Stomach (tissue), 19 donors: ENCODE measurements at places on chromosomes 7 and 10. TPM values are rescaled to one million over a fixed set of nuclear protein-coding genes. Genes with fewer than 3 reads are reported as not detected.

GRCh38 chr10:72276013-72276387 lies 2.3 kb downstream of the DDIT4 start:
- H3K36me3 ChIP-seq: peaks cover 15% of the 10 kb centered on the region
- peak; percentile 81 for DNase-seq
- no peaks in the 10 kb centered on the region for H3K27me3 ChIP-seq
- H3K4me1 ChIP-seq: peaks cover 42% of the 10 kb centered on the region
- peak overlapping the region; percentile 96 for H3K4me3 ChIP-seq
- peak overlapping the region; percentile 92 for H3K27ac ChIP-seq

DNA sequence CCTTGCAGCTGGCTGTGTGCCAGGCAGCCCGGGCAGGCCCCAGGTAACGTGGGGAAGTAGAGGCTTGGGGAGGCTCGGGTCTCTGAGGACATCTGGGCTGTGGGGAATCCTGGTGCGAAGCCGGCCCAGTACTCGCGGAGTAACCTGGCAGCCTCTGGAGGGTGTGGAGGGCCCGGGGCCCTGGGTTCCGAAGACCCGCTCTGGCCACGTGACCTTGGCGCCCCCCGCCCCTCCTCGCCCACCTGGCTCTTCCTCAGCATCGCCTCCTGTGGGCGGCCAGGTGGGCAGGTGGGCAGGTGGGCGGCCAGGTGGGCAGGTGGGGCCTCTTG lies 143.1 kb downstream of the WDR37 start:
- no peaks in the 10 kb centered on the region for H3K36me3 ChIP-seq
- no peaks in the 10 kb centered on the region for H3K27me3 ChIP-seq

DNA sequence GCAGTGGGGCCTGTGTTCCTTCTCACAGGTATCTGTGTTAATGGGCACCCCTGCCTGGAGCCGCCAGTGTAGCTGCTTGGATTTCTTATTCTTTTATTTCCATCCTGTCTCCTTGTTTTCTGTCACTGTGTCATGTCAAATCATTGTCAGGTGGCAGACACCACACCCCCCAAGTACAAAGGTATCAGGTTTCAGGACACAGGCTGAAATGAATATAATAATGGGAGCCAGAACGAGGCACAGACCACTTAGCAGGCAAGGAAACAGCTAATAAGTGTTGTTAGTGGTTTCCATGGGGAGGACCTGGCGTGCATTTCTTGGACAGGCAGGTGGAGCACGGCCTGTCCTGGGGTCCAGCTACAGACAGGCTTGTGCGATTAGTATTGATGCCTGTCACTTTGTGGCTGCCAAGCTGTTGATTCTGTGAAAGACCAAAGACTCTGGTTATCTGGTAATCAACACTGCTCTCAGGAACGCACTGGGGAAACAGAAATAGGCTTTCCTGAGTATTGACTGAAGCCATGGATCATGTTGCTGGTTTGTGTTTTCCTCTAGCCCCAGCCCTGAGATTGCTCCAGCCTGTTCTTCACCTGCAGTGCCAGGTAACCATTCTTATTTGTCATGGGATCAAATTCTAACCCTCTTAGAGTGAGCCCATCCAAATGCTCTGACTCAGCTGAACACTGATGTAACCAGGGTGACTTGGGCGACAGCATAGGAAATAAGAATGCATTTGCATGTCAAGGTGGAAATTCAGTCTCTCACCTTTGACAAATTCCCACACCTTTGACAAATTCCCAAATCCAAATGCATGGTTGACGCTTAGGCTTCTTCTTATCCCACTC lies 1002.0 kb downstream of the LRMDA start:
- DNase-seq: peak; percentile 82
- peaks cover 16% of the 10 kb centered on the region for H3K4me1 ChIP-seq
- H3K36me3 ChIP-seq: no peaks in the 10 kb centered on the region
- no peak overlapping the region for H3K4me3 ChIP-seq

DNA sequence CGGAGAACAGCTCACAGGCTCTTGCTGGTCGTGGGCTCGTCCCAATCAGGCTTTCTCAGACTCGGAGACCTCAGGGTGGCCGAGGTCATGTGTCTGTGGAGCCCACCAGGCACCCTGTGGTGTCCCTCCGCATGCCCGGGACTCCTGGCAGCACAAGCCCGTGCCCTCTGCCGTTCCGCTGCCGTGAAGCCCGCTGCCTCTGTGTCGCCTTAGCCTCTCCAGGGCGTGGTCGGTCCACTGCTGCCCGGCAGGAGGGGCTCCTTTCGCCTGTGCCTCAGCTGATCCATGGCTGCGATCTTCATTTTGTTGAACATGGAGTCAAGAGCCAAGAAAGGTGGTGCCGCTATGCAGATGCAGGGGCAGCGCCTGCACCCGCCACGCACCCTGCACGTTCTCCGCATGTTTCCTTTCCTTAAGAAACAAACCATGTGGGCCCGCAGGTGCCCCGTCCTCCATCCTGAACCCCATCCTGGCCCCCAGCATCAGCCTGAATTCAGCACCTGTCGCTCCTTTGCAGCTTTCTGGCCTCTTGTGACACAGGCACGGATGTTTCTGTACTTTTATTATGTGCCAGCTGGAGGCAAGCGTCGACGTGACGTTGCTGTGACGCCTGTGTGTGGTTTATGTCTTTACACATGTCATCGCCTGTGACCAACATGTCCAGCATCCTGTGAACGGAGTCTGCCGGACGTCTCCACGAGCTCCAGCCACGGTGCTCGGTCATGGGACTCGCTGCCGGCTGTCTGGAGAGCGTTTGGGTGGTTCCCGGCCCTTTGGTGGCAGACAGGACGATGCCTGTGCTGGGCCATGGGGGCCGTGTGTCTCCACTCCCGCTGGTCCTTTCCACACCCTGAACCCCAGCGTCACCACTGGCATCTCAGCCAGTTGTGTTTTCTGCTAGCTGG lies 69.9 kb downstream of the NKX6-2 start:
- H3K27me3 ChIP-seq: no peaks in the 10 kb centered on the region
- DNase-seq: no peak
- H3K36me3 ChIP-seq: peaks cover 18% of the 10 kb centered on the region
- no peak overlapping the region for H3K4me3 ChIP-seq
- H3K4me1 ChIP-seq: peaks cover 12% of the 10 kb centered on the region
- H3K27ac ChIP-seq: no peak overlapping the region

The PNLIPRP3 gene
- not detected for total RNA-seq

The FEZF1 gene
- total RNA-seq: not detected

DNA sequence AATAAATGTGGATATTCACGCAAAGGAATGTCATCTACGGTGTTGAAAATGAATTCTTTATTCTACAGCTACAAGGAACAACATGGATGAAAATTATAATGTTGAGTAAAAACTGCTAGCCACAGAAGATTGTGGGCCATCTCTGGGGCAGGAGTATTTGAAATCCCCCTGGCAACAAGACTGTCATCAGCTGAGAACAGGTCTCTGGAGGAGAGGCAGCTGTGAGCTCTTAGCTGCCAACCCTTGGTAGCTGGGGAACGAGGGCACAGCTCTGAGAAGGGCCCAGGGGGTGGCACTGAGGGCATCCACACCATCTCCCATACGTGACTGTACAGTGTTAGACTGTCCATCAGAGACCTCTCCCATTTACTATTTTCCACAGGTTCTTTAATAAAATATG lies 340.1 kb upstream of the MGMT start:
- no peaks in the 10 kb centered on the region for H3K4me1 ChIP-seq
- H3K36me3 ChIP-seq: no peaks in the 10 kb centered on the region

The PKD2L1 gene
- total RNA-seq: not detected

DNA sequence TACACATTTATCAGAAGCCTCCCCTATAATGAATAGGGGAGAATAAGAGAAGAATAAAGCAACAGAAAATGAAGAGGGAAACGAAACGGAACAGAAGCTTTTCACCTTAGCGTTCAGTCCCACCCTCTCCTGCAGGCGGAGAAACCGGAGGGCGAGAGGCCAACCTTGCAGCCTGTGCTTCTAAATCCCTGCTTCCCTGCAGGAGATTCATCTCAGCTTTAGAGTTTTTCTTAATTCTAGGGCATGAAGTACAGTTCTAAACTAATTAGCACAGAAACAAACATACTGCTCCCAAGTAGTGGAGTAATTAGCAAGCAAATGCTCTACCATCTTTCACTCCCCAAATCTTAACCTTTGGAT lies 107.2 kb downstream of the CUBN start:
- H3K27me3 ChIP-seq: no peaks in the 10 kb centered on the region
- peaks cover 3% of the 10 kb centered on the region for H3K4me1 ChIP-seq

The NPC1L1 gene
- total RNA-seq: 1.1 TPM

GRCh38 chr7:130290745-130291144 lies 2.2 kb upstream of the CPA4 start:
- no peak overlapping the region for H3K27ac ChIP-seq
- no peaks in the 10 kb centered on the region for H3K4me1 ChIP-seq
- H3K27me3 ChIP-seq: no peaks in the 10 kb centered on the region
- no peaks in the 10 kb centered on the region for H3K36me3 ChIP-seq
- no peak overlapping the region for H3K4me3 ChIP-seq

DNA sequence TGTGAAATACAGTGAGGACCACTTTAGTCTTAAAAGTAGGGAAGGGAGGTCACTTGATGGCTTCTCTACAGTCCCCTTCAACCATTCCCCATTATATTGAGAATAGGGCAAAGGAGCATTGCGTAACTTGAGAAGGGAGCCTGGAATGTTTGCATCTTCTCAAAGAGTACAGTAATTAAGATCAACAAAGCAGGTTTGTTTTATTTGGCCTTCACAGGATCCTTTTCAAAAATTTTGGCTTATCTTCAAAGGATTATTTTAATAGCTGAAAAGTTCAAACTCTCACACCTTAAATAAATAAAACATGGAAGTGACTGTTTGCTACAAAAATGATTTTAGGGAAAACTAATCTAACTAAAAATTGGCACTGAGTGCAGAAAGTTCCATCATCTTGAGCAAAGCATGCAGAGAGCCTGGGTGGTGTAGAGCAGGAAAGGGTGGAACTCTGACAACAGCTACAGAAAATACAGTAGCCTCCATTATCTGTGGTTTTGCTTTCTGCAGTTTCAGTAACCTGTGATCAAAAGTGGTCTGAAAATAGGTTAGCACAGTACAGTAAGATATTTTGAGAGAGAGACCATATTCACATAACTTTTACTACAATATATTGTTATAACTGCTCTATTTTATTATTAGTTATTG lies 214.0 kb downstream of the MDFIC start:
- no peaks in the 10 kb centered on the region for H3K4me1 ChIP-seq
- H3K4me3 ChIP-seq: no peak overlapping the region
- H3K27me3 ChIP-seq: no peaks in the 10 kb centered on the region
- DNase-seq: peak; percentile 32
- H3K36me3 ChIP-seq: no peaks in the 10 kb centered on the region

The CYP3A7 gene
- not detected for total RNA-seq

DNA sequence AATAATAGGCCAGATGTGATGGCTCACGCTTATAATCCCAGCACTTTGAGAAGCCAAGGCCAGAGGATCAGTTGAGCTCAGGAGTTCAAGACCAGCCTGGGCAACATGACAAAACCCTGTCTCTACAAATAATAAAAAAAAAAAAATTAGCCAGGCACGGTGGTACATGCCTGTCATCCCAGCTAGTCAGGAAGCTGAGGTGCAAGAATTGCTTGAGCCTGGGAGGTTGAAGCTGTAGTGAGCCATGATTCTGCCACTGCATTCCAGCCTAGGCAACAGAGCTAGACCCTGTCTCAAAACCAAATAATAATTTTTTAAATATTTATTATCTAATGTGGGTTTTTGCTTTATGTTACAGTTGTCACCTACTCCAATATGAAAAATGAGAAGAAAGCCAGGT lies 178.9 kb downstream of the ADK start:
- H3K27me3 ChIP-seq: no peaks in the 10 kb centered on the region
- H3K4me3 ChIP-seq: no peak overlapping the region
- H3K36me3 ChIP-seq: no peaks in the 10 kb centered on the region
- no peak for DNase-seq
- no peak overlapping the region for H3K27ac ChIP-seq

The CLDN3 gene
- 1.8 TPM for total RNA-seq

DNA sequence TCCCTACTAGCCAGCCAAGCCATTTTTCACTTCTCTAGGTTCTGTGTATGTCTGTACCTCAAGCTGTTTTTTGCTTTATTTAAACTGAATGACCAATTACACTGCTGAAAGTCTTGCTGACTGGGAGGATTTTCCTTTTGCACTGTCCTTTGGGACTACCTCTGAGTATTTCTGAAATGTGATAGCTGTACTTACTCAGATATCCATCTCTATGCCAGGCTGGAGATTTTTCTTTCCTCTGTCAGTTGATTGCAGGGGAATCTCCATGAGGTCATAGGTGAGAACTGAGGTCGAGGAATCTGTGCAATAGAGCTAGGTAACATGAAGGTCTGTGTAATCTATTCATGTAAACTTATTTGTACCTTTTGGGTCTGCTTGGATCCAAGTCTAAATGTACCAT lies 38.9 kb upstream of the ANKRD1 start:
- no peaks in the 10 kb centered on the region for H3K36me3 ChIP-seq
- no peak for DNase-seq
- no peak overlapping the region for H3K27ac ChIP-seq
- H3K4me1 ChIP-seq: no peaks in the 10 kb centered on the region
- no peak overlapping the region for H3K4me3 ChIP-seq

The HOXA3 gene
- total RNA-seq: 5.2 TPM

DNA sequence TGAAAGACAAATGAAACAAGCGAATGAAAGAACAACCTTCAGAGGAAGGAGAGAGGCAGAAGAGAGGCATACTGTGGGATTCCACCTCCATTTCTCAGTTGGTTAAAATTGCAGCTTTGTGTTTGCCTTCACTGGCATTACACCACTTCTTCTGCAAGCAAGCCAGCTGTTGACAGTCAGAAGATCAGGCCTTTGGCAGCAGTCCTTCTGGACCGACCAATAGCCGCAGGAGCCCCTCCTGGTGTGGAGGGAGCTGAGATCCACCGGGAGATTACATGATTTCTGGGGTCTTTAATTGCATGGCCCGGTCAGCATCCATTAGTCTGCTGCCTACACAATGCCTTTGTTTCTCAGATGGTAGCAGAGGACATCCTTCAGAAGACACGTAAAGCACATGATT lies 206.7 kb downstream of the ADAM12 start:
- H3K36me3 ChIP-seq: no peaks in the 10 kb centered on the region
- H3K4me3 ChIP-seq: no peak overlapping the region
- no peaks in the 10 kb centered on the region for H3K27me3 ChIP-seq
- no peaks in the 10 kb centered on the region for H3K4me1 ChIP-seq
- no peak for DNase-seq

The CCAR1 gene
- 102 TPM for total RNA-seq

The GHRHR gene
- total RNA-seq: not detected

DNA sequence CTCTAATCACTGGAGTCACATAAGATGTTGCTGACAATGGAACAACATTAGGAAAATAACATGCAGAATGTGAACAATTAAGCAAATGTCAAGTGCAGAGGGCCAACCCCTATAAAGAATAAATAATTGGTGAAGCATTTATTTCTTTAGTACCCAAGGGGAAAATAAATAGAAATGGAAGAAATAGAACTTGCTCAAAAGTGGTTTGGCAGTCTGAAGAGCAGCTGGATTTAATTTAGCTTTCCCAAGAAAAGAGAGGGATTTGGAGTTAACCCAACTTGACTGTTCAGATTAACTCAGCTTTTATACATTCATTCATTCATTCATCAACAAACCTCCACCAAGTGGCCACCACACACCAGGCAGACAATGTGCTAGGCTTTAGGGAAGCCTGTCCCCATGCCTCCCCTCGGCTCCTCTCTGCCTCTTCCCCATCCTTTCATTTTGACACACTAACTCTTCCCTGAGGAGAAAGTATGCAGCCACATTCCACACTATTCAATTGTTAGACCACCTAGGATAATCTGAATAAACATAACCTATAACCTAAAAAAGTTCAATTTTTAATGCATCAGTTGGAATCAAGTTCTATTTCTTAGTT lies 295.5 kb downstream of the AHR start:
- H3K4me3 ChIP-seq: no peak overlapping the region
- H3K27ac ChIP-seq: no peak overlapping the region
- DNase-seq: no peak
- no peaks in the 10 kb centered on the region for H3K4me1 ChIP-seq
- H3K27me3 ChIP-seq: no peaks in the 10 kb centered on the region

- no peak overlapping the region for H3K4me3 ChIP-seq
- H3K36me3 ChIP-seq: no peaks in the 10 kb centered on the region
- DNase-seq: peak; percentile 48
Observed at GRCh38 chr7:85734823-85735222, 548.0 kb upstream of the SEMA3D start.

The SEC31B gene
- 28.1 TPM for total RNA-seq
